ENCODE measurements at places on chromosomes 5 and 9.

- DNase-seq: no peak
These were observed 33.4 kb upstream of the ARRDC3 start for GRCh38 chr5:91416491-91416890.

- DNase-seq: no peak
These were observed 31.4 kb upstream of the ERGIC1 start for GRCh38 chr5:172802567-172803176.

DNA sequence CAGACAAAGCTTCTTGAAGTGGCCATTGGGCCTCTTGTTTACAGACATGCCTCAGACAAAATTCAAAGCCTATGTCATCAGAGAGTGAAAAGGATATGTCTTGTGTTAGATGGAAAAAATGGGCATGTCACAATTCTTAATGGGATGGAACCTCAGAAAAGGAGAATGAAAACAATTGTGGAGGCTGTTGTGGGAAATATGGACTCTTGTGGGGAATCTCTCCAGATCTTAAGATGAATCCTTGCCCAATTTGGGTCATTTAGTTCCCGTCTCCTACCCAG lies 19.5 kb downstream of the SLC22A5 start:
- DNase-seq: no peak

GRCh38 chr9:6123416-6123815 lies 92.2 kb upstream of the IL33 start:
- DNase-seq: no peak

- DNase-seq: no peak
These were observed 89.0 kb downstream of the PIK3R1 start for GRCh38 chr5:68304421-68305052.

DNA sequence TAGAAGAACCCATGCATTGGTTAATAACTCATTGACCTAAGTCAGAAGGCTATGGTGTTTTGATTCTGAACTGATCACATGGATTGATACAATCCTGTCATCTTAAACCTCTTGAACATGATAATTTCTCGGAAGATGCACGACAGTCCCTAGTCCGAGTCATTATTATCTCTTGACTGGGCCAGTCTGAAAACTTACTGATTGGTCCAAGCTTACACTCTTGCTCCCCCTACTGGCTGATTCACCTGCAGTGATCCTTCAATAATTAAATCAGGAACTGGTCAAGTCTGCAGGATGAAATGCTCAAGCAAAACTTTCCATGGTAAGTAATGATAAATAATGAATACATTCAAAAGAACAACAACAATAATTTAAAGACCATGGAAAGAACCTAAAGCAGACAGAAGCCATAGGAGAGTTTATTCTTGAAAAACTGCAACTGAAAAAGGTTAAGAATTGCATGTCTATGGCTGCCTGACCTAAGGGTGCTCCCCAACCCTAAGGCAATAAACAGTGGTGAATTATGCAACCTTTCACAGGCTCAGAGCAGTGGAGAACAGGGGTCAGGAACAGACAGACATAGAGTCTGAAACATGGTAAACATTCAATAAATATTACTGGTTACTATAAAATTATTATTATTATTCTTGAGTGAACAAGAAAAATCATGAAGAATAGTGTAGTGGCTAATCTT lies 79.3 kb downstream of the BRINP1 start:
- peak; percentile 89 for DNase-seq

- DNase-seq: no peak
These were observed 96.5 kb downstream of the TLE1 start for GRCh38 chr9:81592887-81593266.

- DNase-seq: no peak
These were observed 144.9 kb upstream of the POU5F2 start for GRCh38 chr5:93886098-93886806.

GRCh38 chr9:33147416-33148169 lies 19.5 kb downstream of the B4GALT1 start:
- no peak for DNase-seq

- DNase-seq: no peak
These were observed 67.3 kb upstream of the CDH18 start for GRCh38 chr5:20055301-20055700.

GRCh38 chr9:73151653-73152542 lies at the start of gene ANXA1:
ANXA1 (plus strand) TSS chr9:73151865; CDS start chr9:73158536, 6,671 bp downstream.
- DNase-seq: no peak

- no peak for DNase-seq
These were observed 5.1 kb upstream of the TOR4A start for GRCh38 chr9:137272241-137273094.

DNA sequence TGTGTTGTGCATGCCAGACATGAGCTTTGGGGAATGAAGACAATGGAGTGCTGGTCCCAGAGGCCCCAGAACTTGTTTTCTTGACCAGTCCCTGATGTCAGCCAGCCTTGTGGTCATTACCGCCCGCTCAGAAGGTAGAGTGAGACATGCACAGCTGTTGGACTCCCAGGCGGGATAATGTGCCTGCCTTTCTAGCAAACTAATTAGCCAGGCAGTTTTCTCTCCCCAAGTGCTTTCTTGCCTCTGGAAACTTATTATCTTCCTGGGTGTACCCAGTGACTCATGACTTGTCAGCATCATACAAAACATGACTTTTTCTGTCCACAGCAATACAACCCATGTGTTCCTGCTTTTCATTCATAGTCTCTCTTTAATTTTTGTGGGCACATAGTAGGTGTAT lies 131.1 kb downstream of the RMI1 start:
- peak; percentile 95 for DNase-seq

GRCh38 chr9:94526271-94526670 lies 28.6 kb upstream of the PCAT7 start:
- DNase-seq: no peak

DNA sequence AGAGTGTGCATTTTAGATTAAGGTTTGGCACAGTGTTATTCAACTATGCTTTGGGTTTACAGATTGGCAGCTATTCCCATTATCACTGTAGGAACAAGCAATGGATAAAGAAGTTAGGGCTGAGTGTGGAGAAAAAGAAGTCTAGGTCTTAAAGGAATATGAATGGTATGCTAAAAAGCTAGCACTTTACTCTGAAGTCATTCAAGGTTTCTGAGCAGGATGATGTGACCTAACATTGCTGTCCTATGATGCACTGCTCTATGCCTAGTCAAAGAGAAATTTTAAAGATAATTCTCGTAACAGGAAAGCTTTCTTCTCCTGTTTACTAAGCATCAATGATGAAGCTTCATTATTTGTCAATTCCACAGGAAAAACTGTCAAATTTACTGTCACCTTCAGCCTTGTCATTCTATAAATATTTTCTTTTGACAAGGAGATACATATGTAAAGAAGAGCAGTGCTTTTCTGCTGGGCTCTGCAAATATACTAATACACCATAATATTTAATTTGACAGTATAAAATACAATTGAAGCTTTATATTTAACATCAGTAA lies 476.1 kb upstream of the PTPRD start:
- no peak for DNase-seq

DNA sequence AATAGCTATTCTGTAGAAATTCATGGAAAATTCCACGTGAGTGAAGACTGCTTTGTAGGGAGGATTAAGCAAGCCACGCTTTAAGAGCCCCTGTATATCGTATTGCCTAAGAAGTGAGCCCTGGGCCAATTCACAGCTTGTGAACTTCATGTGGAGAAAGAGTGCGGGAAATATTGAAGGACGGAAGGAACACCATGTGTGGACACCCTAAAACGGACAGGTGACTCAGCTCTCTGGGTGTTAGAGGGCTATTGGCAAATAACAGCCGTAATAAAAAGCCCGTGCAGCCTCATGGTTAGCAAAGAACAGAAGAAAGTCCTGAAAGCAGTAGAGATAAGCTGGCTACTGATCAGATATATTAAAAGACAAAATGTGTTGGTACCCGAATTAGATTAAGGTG lies 26.4 kb downstream of the ZNF366 start:
- no peak for DNase-seq

GRCh38 chr5:35863159-35863558 lies 6.5 kb downstream of the IL7R start:
- DNase-seq: no peak

Data from SJCRH30 (cell line).